AG09319 (cell line): ENCODE measurements at places on chromosomes 6 and 20.

DNA sequence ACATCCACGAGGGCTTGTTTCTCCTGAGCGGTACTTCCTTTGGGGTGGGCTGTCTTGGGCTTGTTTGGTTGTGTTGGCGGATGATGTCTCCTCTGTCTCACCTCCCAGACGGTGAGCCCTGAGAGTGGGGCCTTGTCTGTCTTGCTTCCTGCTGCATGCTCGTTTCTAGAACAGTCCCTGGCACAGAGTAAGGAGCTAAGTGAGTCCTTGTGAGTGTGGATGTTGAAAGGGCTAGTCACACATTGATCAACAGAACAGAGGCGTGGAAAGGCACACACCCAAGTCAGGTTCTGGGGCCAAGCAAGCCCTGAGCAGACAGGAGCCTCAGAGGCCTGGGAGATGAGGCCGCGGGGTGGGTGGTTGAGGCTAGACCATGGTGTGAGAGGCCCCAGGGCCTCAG, 111.0 kb downstream of the BMP7 start:
- no peak for DNase-seq

GRCh38 chr6:57283911-57284455, 33.4 kb upstream of the PRIM2 start:
- DNase-seq, result no peak

DNA sequence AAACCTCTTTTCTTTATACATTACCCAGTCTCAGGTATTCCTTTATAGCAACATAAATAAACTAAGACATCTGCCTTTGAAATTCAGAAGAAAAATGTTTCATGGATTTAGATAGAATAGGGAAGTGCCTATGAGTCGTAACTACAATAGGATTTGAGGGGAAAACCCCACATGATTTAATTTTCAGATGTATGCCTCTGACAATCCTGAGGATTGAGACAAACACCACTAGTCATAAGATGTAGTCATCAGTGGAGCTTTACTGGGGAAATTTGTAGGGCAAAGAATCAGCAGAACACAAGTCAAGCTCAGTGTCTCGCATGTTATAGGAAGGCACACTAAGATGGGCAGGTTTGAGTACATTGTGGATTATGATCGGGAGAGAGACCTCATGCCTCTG, 566.4 kb downstream of the BMP2 start:
- DNase-seq, result no peak

GRCh38 chr6:72739368-72739779, 117.5 kb downstream of the KCNQ5 start:
- no peak for DNase-seq

GRCh38 chr6:119614138-119614537, 264.6 kb upstream of the MAN1A1 start:
- no peak for DNase-seq

DNA sequence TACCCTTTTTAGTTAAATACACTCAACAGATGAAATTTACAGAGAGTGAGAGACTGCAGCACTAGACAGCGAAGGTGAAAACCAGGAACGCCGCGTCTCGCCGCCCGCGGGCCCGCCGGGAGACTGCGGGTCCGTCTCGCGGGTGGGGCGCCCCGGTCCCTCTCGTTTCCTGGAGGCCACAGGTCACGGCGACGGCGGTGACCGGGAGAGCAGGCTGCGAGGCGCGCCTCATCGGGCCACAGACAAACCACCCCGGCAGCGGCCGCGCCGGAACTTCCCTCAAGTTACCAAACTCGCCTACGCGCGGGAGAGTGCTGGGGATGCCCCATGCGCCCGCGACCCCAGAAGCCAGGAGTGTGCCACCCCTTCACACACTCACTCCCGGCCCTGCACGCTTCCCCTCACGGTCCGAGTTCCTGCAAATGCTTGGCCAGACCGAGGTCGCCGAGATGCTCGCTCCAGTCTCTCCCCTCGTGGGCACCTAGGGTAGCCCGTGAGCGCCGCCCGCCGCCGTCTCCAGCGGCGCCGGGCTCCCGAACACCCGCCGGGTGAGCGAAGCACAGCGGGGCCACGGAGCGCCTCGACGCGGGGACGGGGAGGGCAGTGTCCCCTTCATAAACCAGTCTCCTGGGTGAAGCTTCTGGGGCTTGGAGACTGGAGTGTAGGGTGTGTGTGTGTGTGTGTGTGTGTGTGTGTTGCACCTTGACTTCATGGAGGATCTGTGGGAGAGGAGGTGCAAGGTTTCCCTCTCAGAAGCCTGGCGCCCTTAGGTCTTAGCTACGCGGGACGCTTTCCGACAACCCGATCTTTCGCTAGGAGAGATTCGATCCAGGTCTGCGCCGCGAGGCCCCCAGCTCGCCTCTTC, 1.4 kb downstream of the BACH2 start:
- no peak for DNase-seq

GRCh38 chr6:168387911-168388310, 53.1 kb upstream of the SMOC2 start:
- DNase-seq, result no peak

DNA sequence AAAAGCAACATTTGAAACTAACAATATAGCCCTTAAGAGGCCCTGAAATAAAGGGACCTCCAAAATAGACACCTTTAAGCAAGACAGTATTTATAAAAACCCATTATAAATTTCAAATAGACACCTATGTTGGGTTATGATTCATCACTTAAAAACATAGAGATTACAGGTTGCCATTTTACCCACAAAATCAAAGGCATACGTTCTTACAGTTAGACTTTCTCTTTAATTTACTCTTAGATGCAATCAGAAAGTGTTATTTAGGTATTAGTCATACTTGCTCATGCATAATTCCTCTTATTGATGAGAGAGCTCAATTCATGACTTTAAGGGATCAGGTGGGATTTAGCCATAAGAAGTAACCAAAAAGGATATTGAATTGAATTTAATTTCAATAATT, 51.5 kb upstream of the TMEM200A start:
- DNase-seq, result no peak

DNA sequence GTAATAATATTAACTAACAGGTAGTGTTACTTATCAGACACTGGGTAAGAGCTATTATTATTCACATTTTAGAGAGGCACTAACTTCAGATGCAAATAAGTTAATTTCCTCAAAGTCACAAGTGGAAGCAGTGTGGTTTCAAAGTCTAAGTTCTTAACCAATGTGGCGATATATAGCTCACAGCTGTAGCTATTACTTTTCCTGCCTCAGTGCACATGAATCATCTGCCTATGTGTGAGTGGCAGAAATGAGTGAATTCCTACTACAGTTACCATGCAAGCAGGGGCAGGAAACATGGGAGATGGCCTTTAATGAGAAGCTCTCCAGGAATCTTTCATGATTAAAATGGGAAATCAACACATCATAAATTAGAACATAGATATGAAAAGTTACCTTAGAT, 126.2 kb upstream of the EYA4 start:
- DNase-seq, result no peak

- DNase-seq, result no peak
These were observed 110.6 kb downstream of the TRDN start for GRCh38 chr6:123526128-123526527.

DNA sequence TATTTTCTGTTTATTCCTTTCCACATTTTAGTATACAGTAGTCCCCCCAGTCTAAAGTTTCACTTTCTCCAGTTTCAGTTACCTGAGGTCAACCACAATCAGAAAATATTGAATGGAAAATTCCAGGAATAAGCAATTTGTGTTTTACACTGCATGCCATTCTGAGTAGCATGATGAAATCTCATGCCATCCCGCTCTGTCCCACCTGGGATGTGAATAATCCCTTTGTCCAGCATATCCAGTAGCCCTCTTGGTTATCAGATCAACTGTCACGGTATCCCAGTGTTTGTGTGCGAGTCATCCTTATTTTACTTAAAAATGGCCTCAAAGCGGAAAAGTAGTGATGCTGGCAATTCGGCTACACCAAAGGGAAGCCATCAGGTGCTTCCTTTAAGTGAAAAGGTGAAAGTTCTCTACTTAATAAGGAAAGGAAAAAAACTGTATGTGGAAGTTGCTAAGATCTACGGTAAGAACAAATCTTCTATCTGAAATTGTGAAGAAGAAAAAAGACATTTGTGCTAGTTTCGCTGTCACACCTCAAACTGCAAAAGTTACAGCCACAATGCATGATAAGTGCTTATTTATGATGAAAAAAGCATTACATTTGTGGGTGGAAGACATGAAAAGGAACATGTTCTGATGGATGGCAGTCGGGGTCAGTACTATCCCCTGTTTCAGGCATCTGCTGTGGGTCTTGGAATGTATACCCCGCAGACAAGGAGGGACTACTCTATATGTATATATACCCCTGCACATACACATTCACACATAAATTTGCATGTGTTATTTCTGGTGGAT, 11.3 kb downstream of the NOX3 start:
- DNase-seq, result no peak

- DNase-seq, result no peak
These were observed 123.2 kb downstream of the RFPL4B start for GRCh38 chr6:112470376-112470775.

GRCh38 chr6:9248133-9248532, 812.8 kb upstream of the SLC35B3 start:
- DNase-seq, result no peak

DNA sequence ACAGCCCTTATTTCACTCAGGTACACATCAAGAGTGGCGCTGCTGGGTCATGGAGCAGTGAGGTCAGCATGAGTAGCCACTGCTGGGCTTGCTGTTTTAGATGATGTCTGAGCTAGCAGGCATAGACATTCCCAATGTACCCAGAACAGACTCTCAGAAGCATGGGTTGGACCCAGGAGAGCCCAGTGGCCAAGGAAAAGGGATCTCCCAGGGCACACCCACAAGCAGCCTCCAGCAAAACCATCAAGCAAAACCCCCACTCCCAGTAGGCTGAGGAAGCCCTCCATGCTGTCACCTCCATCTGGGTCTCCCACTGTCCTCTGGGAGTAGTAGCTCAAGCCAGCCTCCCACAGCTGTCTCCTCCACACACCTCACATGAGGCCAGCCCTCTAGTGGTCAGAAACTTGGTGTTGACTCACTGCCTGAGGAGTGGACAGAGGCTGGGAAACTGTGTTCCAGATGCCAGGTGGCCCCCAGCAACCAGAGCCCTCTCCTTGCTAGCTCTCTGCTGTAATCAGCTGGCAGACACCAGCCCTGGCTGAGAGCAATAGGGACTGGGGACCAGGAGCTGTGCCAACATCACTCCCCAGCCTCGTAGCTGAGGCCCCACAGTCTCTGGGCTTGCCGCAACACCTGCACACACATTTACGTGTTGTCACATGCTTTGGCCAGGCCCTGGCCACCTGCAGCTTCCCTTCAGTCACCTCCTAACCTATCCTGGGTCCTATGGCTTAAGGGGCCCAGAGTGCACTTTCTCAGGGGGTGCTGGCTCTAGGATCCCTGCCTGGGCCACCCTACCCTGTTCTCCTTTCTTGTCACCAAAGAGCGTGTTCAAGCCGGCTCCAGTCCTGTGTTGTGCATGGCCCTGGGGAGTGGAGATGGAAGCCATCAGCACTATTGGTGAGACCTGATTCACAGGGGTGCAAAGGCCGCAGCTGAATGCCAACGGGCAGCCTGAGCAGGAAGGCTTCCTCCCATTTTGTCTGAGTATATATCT, 1.9 kb upstream of the AP5S1 start:
- no peak for DNase-seq

GRCh38 chr6:11822346-11822745, 43.7 kb upstream of the ADTRP start:
- DNase-seq, result no peak

- no peak for DNase-seq
These were observed 32.4 kb downstream of the ARID1B start for GRCh38 chr6:156809446-156810178.

GRCh38 chr6:35751594-35751993, 14.8 kb downstream of the ARMC12 start:
- no peak for DNase-seq

GRCh38 chr6:137815692-137816091, 51.4 kb upstream of the TNFAIP3 start:
- DNase-seq, result no peak

- DNase-seq, result no peak
These were observed 75.3 kb downstream of the TNFRSF21 start for GRCh38 chr6:47234266-47234933.

DNA sequence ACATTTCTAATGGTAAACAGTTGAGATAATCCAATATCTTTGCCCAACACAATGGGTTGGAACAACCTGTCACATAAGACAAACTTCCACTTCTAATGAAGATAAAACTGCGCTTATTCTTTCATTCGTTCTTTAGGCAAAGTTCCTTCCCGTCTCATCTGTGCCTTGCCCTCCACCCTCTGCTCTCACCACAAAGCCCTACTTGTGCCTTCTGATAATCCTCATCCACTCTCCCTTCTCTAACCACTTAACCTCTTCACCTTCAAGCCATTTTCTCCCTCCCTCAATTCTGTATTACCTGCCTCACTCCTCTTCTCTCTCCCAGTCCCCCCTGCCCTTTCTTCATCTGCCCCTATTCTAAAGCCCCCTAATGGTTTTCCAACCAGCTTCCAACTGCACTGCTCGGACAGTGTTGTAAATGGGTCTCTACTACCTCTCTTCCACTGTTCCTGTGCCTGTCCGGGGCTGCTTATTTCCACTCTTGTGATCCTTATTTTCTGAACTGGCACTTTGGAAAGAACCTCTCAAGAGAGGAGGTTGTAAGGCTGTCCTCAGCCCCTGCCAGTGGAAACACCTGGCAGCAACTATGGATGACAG, 62.9 kb upstream of the MYB start:
- DNase-seq, result no peak

- no peak for DNase-seq
These were observed 103.2 kb downstream of the ARMC2 start for GRCh38 chr6:108951351-108951953.

DNA sequence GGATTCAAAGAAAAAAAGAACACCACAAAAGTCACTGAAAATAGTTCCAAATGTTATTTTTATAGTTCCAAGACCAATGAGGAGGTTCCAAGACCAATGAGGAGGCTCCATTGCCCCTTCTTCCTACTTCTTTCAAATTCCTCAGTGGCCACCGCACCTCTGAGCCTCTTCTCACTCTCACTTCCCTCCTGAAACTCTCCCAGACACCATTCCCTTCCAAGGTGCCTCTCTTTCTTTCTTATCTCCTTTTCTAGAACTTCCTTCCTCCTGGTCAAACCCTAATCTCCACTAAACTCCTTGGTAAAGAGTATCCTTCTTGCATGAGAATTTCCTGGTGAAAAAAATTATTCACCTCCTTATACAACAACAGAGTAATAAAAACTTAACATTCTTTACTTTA, 20.4 kb upstream of the MCUR1 start:
- no peak for DNase-seq

- no peak for DNase-seq
These were observed 131.7 kb downstream of the LRRC1 start for GRCh38 chr6:53926505-53926904.

DNA sequence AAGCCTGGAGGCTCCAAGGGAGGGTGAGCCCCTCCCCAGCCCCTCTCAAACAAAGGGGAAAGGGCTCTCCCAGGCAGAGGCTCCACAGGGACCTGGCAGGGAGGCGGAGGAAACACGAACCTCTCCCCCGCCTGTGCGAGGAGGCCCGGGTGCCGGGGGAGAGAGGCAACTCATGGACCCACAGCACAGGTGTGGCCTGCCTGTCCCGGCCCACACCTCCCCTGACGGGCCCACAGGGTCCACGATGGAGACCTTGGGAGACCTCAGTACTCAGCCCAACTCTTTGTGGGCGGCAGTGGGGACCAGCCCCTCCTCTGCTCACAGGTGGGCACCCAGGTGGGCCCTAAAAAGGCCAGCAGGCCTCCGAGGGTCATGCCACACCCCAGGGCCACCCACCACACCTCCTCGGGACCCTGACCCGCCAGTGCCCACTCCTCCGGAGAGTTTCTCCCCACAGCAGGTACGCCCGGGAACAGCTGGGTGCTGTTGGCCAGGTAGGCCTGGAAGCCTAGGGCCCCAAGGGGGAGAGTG, 12.2 kb downstream of the LAMA5 start:
- no peak for DNase-seq
